CD4-positive, alpha-beta T cell (primary cell): ENCODE measurements at places on chromosomes 5 and 9.

DNA sequence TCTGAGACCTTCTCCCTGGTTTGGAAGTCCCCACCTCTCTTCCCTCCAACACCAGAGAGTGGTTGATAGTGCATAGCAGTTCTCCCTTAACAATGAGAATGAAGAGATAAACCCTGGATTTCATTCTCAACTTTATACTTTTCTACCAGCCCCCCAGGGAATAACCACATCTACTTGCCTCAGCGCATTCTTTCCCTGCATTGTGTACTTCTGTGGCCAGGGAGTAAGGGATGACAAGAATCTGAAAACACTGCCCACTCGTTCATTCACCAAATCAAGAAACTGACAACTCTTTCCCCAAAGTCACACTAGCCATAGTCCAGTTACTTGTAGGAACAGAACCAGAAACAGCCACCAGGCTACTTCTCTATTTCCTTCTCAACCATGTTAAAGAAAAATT, 46.0 kb upstream of the SPIN1 start:
- DNase-seq = no peak

DNA sequence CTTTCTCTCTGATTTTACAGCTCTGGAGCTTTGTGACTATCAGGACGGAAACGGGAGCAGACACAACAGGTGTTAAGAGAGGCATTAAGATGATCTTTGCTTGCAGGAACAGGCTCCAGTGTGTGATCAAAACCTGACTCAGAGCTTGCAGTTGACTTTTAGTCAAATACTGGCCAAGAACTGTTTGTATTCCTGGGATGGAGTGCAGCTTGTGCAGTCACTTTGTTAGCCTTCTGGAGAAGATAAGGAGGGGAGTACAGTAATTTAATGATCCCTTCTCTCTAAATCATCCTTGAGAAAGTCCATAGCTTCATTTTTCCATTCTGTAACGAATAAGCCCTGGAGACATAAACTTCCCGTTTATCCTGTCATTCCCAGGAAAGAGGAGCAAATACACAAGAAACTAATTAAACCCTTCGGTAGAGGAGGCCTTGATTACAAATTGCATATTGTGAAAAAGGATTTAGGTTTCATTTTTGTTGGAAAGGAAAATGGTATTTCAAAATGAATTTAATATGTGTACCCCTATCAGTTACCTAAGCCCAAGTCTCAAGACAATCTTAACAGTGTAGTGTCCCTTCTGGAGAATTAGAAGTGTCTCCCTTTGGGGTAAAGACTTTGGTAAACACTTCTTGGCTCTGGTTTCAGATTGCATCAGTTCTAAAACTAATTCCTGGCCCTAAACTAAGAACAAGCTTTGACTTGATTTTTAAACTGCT, 3.1 kb upstream of the STOM start:
- DNase-seq = no peak

DNA sequence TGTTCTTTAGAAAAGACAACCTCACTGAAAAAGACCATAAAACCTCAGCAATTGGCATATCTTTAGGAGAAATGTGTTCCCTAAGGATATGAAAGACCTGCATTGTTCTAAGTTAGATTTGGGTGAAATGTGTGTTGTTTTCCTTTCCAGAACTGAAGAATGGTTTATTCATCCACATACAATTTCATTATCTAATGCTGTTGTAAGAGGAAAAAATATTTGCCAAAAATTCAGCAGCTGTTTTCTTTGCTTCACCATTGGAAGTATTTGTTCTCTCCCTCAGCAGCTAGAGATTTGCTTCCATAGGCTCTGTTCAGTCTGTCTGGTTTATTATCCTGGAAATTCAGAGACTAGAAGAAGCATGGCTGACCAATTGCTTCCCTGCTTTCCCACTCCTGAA, 150.9 kb downstream of the ISOC1 start:
- DNase-seq = no peak

GRCh38 chr5:115487168-115487567, 57.4 kb downstream of the FEM1C start:
- no peak for DNase-seq

- DNase-seq = no peak
Observed at GRCh38 chr9:4706971-4707622, 27.7 kb downstream of the CDC37L1 start.

DNA sequence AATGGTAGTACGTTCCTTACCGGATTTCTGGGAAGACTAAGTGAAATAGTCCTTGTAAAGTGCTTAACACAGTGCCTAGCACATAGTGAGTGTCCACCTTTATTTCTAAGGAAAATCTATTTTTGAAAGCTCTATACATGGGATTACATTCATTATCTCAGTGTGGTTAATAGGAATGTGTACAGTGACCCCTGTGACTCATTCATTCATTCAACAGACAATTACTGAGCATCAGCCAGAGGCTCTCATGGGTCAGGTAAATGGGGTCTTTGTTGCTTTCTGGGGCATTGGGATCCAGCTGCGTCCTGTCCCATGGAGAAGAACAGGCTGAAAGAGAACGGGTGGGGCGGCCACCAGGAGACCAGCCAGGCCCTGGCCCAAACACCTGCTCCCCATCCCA, 226.2 kb upstream of the TBC1D2 start:
- no peak for DNase-seq

DNA sequence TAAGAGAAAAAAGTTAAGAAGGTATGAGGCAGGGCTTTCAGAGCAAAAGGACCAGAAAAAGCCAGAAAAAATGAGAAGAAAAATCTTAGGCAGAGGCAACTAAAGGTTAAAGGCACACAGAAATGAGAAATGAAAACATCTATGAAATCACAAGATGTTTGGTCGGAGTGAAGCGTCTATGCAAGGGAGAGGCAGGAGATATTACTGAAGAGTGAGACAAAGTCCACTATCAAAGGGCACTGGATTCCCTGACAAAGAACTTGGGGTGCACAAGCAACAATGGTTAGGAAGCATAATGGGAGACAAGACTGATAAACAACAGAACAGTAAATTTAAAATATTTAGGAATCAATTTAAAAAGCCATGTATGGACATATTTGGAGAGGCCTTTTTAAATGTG, 16.9 kb downstream of the PANK3 start:
- no peak for DNase-seq

DNA sequence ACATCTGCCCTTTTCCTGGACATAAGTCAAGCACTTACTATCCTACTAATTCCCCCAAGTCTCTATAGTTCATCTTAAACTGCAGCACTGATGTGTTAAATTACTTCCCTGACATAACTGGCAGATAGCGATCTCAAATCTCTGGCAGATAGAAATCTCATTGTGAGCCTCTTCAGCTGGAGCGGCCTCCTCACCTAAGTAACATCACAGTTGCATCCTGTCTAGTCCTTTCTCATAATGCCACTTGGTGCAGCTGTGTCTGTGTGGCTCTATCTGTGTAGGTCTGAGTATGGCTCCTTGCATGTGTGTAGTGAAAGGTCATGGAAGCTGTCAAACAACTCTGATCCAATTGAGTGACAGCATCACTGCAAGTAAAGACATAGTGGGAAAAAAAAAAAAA, 53.6 kb upstream of the FST start:
- DNase-seq = no peak
